ENCODE measurements at places on chromosomes 3 and 15. TPM values are rescaled to one million over a fixed set of nuclear protein-coding genes. Genes with fewer than 3 reads are reported as not detected.

GCNT3 gene
- total RNA-seq = not detected

ZBBX gene
- total RNA-seq = not detected

PLCB2 gene
- total RNA-seq = 0.72 TPM

TRH gene
- total RNA-seq = not detected

TMEM212 gene
- total RNA-seq = not detected

HRG gene
- total RNA-seq = not detected

HDAC11 gene
- total RNA-seq = 10.7 TPM

NECTIN3 gene
- total RNA-seq = 163 TPM

ADGRG7 gene
- total RNA-seq = not detected

SLTM gene
- 72.3 TPM for total RNA-seq

CLRN1 gene
- total RNA-seq = not detected

TNFSF10 gene
- total RNA-seq = 0.22 TPM

BDH1 gene
- total RNA-seq = 17.1 TPM

CFAP20DC gene
- 2.0 TPM for total RNA-seq

CCDC39 gene
- total RNA-seq = not detected

EFHB gene
- not detected for total RNA-seq

SI gene
- total RNA-seq = not detected

AGTR1 gene
- 0.22 TPM for total RNA-seq

CCDC33 gene
- total RNA-seq = 4.0 TPM

CEP152 gene
- 5.0 TPM for total RNA-seq

ASB14 gene
- not detected for total RNA-seq

LCMT2 gene
- total RNA-seq = 9.9 TPM

ANP32A gene
- 38.8 TPM for total RNA-seq

SV2B gene
- not detected for total RNA-seq

GATA2 gene
- total RNA-seq = 2.0 TPM

IL12A gene
- total RNA-seq = 7.2 TPM

THUMPD3 gene
- total RNA-seq = 42.5 TPM

XYLB gene
- total RNA-seq = 5.5 TPM

REC114 gene
- total RNA-seq = not detected

Measured in placental pericyte (primary cell).